Activated naive CD4-positive, alpha-beta T cell treated with anti-CD3 and anti-CD28 coated beads for 36 hours (primary cell): ENCODE measurements at places on chromosomes 13 and 19.
A peak's percentile ranks its signal among the peaks of the same experiment; 100 is the strongest.

- H3K4me3 ChIP-seq, result no peak overlapping the region
- H3K36me3 ChIP-seq, result no peaks in the 10 kb centered on the region
- no peak overlapping the region for H3K27ac ChIP-seq
Measured at GRCh38 chr13:49373716-49374115, 70.1 kb downstream of the CAB39L start.

GRCh38 chr19:16628984-16629691 is 1.1 kb upstream of the MED26 start:
- peaks cover 11% of the 10 kb centered on the region for H3K36me3 ChIP-seq
- H3K4me1 ChIP-seq, result peaks cover 41% of the 10 kb centered on the region
- H3K27ac ChIP-seq, result peak overlapping the region; percentile 99

GRCh38 chr13:51933466-51934058 is 71.8 kb downstream of the CCDC70 start:
- H3K36me3 ChIP-seq, result no peaks in the 10 kb centered on the region
- no peak overlapping the region for H3K4me3 ChIP-seq
- H3K27me3 ChIP-seq, result no peaks in the 10 kb centered on the region
- DNase-seq, result no peak
- H3K4me1 ChIP-seq, result peaks cover 6% of the 10 kb centered on the region

DNA sequence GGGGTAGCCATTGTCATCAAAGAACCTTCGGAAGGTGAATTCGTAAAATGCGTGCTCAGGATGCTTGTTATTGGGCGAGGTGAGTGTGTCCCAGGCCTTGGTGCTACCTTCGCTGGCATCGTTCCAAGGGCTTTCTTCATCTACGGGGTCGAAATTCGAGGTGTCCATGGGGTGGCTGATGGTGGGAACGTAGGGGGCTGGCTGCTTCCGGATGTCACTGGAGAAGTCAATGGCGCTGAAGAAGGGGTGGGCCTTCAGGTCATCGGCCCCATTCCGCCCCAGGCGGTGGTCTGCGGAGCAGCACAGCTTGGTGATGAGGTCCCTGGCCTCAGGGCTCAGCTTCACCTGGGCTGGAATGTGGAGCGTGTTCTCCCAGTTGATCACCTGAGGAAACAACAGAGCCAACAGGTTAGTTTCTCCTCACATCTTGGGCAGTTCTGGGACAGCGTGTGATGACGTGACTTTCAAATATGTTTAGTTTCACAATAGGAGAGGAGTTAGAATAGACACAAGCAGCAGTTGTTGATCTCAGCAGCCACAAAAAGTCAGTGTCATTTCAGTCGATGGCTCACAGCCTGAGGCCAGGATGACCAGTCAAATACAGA is 72.5 kb upstream of the XPO4 start:
- DNase-seq, result no peak
- H3K4me3 ChIP-seq, result no peak overlapping the region
- no peaks in the 10 kb centered on the region for H3K36me3 ChIP-seq
- no peaks in the 10 kb centered on the region for H3K4me1 ChIP-seq
- H3K27me3 ChIP-seq, result no peaks in the 10 kb centered on the region
